ENCODE measurements at places on chromosomes 12 and 14.

DNA sequence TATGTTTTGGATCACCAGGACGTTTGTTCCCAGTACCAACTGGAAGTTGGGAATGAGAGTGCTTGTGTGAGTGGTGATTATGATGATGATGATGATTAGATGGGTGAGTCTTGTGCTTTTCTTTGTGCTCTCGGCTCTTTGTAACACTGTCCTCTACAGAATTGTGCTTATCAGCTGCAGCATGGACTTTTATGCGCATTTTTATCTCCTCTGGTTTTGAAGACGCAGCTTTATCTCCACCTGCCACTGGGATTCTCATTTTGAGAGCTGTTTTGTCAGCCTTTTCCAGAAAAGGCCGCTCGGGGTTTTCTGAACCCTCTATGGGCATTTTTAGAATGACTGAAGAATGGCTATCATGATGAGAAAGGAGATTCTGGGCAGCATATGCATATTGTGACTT is 11.5 kb upstream of the KANSL2 start:
- DNase-seq, result no peak

- DNase-seq, result peak; percentile 33
Observed at GRCh38 chr12:75366629-75367028, 24.3 kb upstream of the GLIPR1L2 start.

GRCh38 chr12:117313926-117314325 is 47.5 kb downstream of the NOS1 start:
- no peak for DNase-seq

DNA sequence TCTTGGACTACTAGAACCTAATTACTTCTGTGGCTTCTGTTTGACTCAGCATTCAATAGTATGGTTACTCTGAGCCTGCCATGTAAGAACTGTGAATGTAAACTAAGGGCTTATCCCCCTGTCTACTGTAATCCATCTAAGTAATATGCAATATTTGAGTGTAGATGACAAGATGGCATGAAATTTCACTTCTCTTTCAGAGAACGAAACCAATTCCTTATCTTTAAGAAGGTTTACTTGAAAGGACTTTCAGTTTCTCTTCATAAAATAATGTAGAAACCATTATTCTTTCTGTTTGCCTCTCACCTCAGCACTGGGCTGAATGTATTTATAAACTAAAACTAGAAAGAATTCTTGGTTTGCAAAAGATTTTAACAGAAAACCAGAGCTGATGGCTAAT is 60.4 kb upstream of the ARID2 start:
- peak; percentile 16 for DNase-seq

GRCh38 chr12:42325326-42325652 is 605 bp downstream of the ZCRB1 start:
- DNase-seq, result no peak
